ENCODE measurements at places on chromosomes 11 and 22. TPM values are rescaled to one million over a fixed set of nuclear protein-coding genes. Genes with fewer than 3 reads are reported as not detected.

DNA sequence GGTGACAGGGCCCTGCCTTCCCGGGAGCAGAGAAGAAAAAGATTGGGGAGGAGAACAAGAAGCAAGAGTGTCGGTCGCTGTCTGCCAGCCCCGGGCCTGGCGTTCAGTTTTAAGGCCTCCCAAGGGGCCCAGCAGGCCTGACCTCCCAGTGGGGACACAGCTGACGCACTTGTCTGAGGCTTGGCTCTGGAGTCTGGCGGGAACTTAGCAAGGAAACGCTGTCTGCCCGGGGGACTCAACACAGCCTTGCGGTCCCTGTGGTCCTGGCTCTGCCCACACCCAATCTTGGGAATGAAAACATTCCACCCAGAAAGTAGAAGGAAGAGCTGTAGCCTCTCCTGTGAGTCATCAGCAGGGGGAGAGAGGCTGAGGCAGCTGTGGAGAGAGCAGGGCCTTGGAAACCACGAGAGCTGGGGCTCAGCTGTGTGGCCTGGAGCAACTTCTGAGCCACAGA lies 54.4 kb downstream of the TRAF6 start:
- peak; percentile 64 for DNase-seq

- DNase-seq: no peak
Observed at GRCh38 chr11:124115782-124116616, 749 bp downstream of the VWA5A start.

- DNase-seq: no peak
Observed at GRCh38 chr11:74203966-74204365, 32.9 kb downstream of the PPME1 start.

DNA sequence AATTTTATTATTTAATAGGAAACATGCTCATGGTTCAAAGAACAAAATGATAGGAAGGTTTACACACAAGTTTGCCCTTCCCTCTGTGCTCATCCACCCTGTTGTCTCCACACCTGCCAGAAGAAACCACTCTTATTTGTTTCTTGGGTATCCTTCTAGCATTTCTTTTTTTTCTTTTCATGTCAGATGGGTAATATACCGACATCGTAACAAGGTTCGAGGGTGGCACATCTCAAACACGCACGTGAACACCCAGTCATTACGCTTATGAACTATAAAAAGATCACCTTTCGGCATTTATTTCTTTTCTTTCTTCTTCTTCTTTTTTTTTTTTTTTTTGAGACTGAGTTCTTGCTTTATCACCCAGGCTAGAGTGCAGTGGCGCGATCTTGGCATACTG lies 70.5 kb downstream of the UBASH3B start:
- no peak for DNase-seq

The LUZP2 gene
- 6.5 TPM for total RNA-seq
